ENCODE measurements at places on chromosomes 3 and 15.

DNA sequence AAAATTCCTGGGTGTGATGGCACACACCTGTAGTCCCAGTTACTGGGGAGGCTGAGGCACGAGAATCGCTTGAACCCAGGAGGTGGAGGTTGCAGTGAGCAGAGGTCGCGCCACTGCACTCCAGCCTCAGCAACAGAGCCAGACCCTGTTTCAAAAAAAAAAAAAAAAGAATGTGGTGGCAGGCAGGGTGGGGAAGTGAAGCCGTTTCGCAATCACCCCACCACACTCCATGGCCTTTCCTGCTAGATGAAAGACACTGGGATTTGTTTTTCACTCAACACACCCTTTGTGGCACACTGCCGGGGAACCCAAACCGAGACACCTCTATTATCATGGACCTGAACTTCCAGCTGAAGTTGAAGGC, 172.4 kb upstream of the IQSEC1 start:
- DNase-seq, result no peak

- DNase-seq, result no peak
Observed at GRCh38 chr3:52104684-52105640, 48.6 kb upstream of the DUSP7 start.

DNA sequence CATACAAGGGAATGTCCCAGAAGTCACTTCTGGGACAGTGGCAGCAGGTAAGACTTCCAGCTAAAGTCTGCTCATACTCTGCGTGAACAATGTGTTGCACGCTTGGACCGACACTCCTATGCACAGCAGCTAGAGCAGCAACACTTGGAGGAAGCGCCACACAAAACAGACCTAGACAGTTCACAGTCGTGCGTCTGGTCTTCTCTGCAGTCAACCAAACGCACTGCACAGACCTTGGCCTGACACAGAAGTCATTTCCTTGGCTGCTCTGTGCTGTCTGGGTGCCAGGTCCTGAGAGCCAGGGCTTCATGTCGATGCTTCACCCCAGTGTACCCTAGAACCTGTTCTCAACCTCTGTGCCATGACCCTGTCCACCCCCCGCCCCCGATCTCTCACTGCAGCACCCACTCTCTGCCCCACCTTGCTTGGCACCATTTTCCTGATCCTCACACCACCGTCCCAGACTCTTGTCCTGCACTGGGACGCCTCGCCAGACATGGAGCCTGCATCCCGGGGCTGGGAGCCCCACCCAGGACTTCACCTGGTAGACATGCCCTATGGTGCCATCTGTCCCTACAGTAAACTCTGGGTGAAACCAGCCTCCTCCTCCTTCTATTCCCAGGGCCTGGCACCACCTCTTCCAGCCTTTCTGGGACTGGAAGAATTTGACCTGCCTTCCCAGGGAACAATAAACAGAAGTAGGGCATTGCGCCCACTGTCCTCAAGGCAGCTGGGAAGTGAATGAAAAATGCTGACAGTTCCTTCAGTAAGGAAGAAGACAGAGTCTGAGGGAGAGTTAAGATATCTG, 3.1 kb downstream of the ATP10A start:
- DNase-seq, result no peak

GRCh38 chr3:140980663-140981062, 39.0 kb downstream of the SLC25A36 start:
- DNase-seq, result no peak

- no peak for DNase-seq
Observed at GRCh38 chr3:73933585-73933984, 308.8 kb upstream of the PDZRN3 start.

GRCh38 chr3:74523811-74524210, 90.6 kb downstream of the CNTN3 start:
- DNase-seq, result no peak

- no peak for DNase-seq
Observed at GRCh38 chr3:141184430-141184829, 47.2 kb upstream of the PXYLP1 start.

- DNase-seq, result peak; percentile 55
Observed at GRCh38 chr15:77034695-77035489, 36.0 kb downstream of the TSPAN3 start.

DNA sequence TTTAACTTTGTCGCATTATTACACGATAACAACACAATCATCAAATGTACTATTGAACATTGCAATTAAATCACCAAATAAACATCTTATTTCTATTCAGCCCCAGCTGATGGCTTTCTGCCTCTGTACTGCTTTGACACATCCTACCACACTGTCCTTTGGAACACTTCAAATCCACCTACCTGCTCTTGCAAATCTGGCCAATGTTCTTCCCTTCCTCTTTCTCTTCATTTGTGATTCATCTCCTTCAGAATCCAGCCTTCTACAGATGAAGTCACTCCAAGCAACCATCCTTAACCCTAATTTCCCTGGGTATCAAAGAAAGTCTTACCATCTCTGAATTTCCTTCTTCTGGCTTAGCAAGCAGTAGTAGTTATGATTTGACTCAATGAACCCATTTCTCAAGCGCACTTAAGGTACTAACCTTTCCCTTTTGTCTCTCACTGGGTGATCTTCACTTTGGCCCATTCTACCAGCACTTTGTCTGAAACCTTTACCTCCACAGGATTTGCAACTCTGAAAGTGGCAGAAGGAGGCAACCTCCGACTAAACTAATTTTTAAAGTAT, 502.9 kb downstream of the FOXP1 start:
- no peak for DNase-seq

GRCh38 chr3:149717391-149718056, 34.8 kb downstream of the COMMD2 start:
- peak; percentile 39 for DNase-seq

DNA sequence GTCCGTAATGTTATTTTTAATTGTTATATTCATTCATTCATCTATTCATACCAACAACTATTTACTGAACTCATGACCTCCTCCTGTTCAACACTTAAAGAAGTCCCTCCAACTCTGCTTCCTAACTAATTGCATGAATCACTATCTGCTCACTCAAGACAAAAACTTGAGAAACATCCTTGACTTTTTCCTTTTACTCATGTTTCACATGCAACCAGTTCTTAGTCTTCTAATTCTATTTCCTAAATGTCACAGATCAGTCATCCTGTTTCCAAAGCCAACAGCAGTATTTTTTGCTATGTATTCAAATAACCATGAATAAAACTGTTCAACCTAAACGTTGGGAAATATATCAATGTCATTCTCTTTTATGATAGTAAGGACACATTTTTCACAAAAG, 124.6 kb upstream of the GBE1 start:
- no peak for DNase-seq

DNA sequence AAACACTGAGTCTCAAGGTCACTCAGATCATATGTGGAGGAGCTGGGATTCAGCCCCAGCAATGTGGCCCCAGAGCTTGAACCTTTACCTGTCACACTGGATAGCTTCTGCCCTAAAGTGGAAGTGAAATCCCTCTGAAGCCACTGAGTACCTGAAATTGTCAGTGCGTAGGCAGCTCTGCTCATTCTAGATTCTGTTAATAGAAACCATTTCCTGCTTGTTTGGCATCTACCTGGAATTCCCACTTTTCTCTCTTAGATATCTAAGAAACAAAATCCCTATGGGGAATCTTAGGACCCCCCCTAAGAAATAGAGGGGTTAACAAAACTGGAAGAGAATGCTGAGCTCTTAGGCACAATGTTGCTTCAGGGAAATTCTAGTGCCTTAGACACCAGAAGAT, 29.8 kb downstream of the FBXL22 start:
- DNase-seq, result no peak

DNA sequence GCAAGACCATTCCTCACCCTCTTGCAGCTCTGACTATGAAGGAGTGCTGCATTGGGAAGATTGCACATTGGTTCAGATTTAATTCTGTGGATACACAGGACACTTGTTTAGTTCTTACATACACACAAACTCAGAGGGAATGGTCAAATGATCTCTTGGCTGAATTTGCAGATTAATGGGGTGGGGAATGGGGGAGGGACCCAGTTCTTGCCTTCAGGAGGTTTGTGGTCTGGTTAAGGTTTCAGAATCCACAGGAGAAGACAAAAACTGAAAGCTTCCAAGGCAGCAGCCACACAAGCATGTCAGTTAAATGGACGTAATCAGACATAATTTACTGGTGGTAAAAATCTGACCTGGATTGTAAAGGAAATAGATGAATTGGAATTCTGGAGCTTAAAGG, 257.1 kb upstream of the ROPN1 start:
- DNase-seq, result no peak

GRCh38 chr3:118000219-118000618, 1034.4 kb downstream of the IGSF11 start:
- no peak for DNase-seq

DNA sequence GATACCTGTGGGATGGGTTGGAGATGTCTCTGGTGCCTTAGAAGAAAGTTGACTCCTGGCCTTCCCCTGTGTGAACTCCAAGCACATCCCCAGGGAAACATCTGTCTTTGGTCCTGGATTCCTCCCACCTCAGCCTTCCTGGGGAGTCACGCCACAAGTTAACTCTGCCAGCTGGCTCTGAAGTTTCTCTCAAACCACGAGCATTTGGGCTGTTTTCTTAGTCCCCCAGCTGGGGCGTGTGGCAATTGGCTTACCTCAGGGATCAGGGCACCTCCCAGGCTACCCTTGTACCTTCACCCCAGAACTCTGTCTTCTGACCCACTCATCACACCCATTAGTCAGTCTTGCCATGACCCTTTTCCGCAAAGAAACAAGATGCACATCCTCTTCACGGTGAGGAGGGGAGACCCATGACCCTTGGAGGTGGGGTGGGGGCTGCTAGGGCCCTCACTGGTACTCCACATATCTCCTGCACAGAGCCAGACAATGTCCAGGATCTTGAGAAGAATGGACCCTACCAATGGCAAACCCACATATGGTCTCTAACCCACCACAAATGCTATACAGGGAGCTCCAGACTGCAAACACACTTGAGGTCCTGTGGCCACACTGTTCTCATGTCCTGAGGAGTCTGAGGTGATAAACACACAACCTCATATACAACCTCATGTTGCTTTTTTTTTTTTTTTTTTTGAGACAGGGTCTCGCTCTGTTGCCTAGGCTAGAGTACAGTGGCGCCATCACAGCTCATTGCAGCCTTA, 3.9 kb downstream of the NEIL1 start:
- DNase-seq, result no peak

DNA sequence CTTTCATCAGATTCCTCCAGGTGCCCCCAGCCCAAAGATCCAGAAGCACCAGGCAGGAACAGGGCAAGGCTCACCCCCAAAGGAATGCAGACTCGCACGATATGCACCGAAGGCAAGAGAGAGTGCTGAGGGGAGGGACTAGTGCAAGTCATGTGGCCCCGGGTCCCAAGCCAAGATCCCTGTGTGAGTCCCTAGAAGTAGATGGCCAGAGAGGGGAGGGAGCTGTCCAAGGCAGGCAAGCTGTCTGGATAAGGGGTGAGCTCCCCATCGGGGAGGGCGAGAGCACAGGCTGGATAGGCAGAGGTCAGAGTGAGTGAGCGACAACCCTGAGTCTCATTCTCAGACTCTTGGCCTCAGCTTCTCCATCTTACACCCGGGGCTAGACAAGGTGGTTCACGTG, 171.5 kb upstream of the LINGO1 start:
- DNase-seq, result no peak

DNA sequence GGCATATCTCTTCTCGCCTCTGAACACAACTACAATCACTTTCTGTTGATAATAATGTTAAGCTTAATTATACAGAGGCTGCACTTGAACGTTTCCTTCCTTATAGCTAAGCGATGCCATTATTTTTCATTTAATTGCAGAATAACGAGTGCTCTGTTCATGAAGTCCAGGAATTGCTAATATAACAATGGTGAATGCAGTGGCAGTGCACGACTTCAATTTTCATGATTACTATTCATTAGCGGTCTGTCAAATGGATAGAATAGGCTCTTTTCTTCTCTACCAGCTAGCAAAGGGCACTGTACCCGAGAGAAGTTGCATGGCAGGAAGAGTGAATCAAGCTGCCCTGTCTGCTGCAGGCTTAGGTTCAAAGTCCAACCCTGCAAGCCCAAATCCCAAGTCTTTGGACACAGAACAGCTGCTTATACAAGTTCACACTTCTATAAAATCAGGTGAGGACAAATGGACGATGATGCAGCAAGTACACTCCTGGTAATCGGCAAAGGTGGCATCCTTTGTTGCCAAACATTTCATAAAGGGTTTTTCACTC, 75.6 kb downstream of the PDZRN3 start:
- DNase-seq, result no peak

DNA sequence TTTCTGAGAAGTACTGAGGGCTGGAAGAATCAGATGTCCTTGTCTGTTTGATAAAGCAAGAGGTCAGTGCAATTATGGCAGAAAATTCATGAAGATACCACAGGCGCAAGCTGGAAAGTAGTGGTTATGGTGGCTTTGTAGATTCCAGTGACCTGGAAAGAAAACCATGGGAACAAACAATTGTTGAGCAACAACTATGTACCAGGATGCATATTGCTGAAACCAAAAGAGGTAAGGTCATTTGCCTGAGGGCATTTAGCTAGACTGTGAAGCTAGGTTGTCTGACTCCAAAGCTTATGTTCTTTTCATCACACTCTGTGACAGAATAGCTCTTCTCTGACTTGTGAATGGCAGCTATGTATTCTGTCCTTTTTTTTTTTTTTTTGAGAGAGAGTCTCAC, 74.0 kb downstream of the B3GALNT1 start:
- DNase-seq, result no peak

DNA sequence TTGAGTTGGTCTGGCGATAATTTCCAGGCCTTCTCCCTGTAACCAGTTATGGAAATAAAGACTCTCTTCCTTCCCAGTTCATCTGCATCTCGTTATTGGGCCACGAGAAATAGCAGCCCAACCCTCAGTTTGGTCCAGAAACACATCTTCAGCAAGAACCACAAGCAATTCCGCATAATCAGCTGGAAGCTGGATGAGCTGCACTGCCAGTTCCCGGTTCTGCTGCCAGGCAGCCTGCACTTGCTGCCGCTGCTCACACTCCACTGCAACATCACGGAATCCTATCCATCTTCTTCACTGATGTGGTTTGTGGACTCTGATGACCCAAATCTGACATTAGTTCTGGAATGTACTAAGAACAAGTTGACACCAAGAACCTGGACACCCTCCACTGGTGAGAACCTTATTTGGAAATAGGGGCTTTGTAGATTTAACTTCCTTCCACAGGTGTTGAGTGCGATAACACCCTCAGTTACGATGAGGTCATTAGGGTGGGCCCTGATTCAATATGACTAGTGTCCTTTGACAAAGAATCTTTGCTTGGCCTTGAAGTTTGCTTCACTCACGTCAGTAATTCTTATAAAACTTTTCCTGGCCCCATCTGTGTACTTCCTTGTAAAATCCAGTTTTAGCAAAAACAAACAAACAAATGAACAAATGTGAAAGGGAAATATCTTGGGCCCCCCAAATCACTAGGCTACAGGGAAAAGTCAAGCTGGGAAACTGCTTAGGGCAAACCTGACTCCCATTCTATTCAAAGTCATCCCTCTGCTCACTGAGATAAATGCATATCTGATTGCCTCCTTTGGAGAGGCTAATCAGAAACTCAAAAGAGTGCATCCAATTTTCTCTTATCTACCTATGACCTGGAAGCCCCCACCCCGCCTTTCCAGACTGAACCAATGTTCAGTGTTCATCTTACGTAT, 221.9 kb upstream of the PROK2 start:
- no peak for DNase-seq

GRCh38 chr3:153783106-153783505, 338.1 kb upstream of the ARHGEF26 start:
- peak; percentile 15 for DNase-seq

GRCh38 chr15:90031231-90031791, 30.2 kb downstream of the ZNF710 start:
- DNase-seq, result no peak

Measured in nephron progenitor cell (in vitro differentiated cells).